T47D (cell line): ENCODE measurements at places on chromosomes 3 and 15.

DNA sequence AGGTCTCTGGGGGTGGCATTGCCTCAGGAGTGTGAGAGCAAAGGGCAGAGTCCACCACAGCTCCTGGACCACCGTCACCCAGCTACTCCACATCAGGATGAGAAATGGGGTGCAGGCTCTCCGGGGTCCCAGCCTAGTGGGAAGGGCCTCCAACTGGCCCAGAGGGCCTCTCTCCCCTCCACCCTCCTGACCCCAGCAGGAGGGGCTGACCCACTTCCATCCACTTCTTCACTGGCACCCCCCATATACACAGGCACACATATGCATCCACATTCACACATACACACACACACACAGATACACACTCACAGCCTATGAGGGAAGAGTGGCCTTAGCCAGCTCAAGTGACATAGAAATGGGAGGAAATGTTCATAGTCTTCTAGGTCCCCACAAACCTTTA lies 286.0 kb downstream of the OCA2 start:
- DNase-seq = no peak

DNA sequence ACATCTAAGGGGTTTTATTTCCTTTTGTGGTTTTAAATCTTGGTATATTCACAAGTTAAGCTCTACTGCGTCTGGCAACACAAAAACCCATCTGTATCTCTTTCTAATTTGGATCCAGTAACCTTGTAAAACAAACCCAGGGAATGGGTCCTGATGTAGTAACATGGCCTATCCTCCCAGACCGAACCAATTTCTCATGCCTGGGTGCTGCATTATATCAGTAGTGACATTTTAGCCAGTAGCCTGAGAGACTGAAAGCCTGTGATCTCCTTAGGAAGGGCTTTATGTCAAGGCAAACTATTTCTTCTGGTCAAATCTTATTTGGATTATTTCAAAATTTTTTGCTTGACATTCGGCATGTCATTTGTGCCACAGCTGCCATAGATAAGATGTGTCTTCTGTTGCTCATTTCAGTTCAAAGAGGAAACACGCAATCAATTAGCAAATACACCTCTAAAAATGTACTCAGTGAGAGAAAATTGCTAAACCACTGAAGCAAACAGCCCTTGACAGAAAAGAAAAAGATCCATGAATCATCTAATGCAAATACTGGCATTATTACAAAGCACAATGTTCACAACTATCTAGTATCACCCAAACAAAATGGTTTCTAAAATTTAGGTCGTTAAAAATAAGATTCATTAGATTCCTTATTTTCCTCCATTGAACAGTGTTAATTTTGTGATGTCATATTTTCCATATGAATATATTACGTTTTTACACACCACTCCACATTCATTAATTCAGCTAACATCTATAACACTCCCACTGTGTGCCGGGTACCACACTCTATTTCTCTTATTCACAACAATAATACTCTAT lies 4.0 kb downstream of the NPTN start:
- no peak for DNase-seq

GRCh38 chr3:106376016-106376570 lies 507.3 kb upstream of the CBLB start:
- DNase-seq = no peak

- DNase-seq = no peak
Observed at GRCh38 chr3:72669224-72669623, 179.0 kb downstream of the SHQ1 start.
